ENCODE measurements at places on chromosomes 3 and 15.

DNA sequence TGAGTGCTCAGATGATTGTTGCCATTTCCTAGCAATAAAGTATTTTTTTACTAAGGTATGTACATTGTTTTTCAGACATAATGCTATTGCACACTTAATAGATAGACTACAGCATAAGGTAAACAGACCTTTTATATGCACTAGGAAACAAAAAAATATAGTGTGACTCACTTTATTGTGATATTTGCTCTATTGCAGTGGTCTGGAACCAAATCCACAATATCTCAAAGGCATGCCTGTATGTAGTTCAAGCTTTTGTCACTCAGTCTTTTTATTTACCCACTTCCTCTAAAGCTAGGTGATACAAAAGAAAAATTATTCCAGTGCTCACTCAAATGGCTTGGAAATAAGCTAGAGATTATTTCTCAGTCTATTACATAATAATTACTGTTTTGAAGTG, 209.9 kb upstream of the VEPH1 start:
- no peak for DNase-seq

GRCh38 chr3:171874251-171874681, 31.1 kb downstream of the TMEM212 start:
- peak; percentile 99 for DNase-seq

DNA sequence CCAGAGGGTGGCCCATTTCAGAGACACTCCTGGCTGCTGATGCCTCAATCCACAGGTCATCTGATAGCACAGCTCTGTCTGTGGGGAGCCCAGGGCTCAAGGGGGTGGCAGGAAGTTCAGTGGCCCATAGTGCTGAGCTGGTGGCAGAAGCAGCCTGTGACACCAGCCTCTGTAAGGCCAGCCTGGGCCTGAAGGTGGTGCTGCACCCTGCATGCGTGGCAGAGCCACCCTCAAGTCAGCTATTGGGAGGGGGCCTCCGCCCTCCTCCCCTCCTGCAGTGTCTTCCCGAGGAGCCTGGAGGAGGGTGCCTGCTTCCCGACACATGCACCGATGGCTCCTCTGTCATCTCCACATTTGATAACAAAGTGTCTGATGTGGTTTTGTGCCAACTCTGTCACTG, 3.0 kb downstream of the PLA1A start:
- no peak for DNase-seq

- DNase-seq, result peak; percentile 3
Measured at GRCh38 chr3:68878322-68878721, 54.0 kb downstream of the TAFA4 start.

DNA sequence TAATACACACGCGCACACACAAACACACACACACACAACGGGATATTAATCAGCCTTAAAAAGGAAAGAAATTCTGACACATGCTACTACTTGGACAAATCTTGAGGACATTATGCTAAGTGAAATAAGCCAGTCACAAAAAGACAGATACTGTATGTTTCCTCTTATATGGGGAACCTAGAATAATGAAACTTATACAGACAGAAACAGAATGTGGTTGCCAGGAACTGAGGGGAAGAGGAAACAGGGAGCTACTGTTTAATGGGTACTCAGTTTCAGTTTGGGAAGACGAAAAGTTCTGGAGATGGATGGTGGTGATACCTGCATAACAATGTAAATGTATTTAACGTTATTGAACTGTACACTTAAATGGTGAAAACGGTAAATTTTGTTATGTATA, 20.2 kb downstream of the ICE2 start:
- DNase-seq, result no peak

DNA sequence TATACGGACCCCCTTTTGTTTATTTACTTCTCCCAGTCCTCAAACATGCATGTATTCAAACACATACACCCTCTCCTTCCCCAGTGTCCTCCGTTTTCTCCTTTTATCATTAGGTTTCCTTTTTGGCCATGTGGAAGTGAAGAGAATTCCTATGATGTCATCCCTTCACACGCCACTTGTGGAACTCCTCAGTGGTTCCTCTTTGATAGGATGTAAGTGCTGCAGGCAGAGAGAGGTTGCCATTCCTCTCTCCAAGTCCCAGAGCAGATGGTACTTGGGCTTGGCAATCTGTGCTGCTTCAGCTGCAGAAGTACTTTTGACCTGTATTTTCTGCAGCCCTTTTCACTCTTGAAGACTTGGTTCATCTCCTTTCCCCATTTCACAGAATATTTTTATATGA, 32.9 kb upstream of the CRTC3 start:
- DNase-seq, result no peak

Measured in fibroblast of skin of abdomen (primary cell).